ENCODE measurements at places on chromosomes 13 and 19.

- ATAC-seq = peak; percentile 54
Measured at GRCh38 chr19:34639491-34640085, 37.4 kb downstream of the SCGB2B2 start.

- ATAC-seq = peak; percentile 74
Measured at GRCh38 chr19:18007044-18007916, 690 bp upstream of the ARRDC2 start.

DNA sequence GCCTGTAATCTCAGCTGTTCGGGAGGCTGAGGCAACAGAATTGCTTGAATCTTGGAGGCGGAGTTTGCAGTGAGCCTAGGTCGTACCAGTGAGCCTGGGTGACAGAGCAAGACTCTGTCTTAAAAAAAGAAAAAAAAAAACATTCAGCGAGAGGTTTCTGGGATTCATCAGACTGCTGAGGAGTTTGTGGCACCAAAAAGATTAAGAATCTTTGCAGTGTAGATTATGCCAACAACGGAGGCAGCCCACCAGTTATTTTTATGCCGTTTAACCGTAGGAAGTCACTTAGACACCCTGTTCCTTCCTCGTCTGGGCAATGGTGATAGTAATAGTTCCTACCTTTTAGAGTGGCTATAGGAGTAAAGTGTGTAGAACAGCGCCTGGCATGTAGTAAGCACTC is 2.5 kb downstream of the COX6B1 start:
- no peak for ATAC-seq

DNA sequence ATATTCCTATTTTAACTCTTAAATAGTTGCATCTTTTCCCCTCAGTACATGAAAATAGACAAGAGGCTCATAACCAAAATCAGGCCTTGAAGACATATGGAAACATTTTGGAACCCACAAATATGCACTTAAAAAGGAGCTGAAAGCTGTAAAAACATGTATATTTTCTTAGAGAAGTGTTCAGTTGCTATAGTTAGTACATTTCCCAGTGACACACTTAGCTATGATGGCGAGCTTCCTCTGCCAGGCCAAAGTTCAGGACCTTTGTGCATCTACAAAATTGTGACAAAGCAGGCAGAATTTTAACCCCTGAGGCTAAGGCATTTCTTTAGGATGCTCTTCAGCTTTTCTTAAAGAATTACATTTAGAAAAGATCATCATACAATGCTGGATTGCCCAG is 54.5 kb downstream of the RCBTB2 start:
- no peak for ATAC-seq

DNA sequence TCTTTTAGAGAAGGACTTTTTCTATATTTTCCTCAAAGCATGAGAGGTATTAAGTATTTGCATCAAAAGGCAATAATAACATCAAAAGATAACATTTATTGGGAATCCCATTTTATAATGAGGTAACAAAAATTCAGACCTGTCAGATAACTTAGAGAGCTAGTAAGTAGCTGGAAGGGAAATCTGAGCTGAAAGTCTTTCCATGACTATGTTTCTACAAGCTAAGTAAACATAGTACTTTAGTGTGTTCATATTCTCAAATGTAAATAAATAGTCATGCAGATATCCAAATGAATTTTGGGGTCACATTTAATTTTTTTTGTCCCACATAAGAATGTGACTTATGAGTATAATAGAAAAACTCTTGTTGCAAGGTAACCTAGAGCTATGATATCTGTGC is 87.3 kb upstream of the FBXL3 start:
- ATAC-seq = no peak

DNA sequence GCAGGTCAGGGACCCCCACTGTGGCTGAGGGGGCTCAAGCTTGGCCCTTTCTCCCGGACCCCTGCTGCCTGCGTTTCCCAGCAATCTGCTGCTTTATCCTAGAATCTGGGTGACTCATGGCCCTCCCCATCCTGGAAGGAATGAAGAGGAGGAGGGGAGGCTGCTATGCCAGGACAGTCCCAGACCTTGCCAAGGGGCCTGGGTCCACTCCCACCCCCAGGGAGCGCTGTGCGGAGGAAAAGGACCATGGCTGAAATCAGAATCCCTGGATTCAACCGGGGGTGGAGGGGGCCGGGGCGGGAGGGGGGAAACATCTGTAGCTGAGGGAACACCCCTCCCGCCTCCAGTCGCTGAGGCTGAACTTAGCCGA is 20.5 kb downstream of the ZNF114 start:
- no peak for ATAC-seq
